Caudate nucleus (tissue), 63 donors: ENCODE measurements at places on chromosomes 2 and 18.
A peak's percentile ranks its signal among the peaks of the same experiment; 100 is the strongest.

DNA sequence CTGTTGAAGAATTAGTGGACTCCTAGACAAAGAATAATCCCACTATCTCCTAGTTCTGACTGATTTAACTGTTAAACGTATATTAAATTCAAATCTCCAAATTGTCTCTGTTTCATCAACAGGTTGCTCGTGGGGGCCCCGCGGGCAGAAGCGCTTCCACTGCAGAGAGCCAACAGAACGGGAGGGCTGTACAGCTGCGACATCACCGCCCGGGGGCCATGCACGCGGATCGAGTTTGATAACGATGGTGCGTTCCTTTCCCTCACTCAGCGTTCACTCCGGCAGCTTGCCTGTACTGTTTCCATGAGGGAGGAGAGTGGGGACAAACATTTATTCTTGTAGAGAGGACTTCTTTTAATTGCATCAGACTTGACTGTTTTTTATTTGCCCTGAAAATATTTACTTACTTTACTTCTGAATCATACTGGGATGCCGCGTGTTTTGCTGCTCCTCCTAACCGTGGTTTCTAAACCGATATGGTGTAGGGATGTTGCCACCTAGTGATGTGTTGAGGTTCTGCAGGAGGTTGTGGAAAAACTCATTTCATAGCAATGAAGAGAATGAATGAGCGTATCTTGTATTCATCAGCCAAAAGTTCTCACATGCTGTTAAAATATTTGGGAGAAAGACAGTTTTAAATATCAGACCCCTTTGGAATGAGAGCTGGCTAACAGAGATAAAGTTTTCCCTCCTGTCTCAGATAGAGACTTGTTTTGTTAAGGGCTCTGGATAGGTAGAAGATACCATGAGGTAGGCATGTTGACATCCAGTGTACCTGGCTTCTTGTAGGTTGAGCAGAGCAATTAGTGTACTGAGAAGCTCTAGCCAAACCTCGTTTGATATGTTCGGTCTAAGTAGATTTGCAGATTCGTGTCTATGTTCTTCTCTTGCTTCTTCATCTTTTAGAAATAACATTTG lies 38.3 kb downstream of the ITGA6 start:
- DNase-seq: peak; percentile 56

DNA sequence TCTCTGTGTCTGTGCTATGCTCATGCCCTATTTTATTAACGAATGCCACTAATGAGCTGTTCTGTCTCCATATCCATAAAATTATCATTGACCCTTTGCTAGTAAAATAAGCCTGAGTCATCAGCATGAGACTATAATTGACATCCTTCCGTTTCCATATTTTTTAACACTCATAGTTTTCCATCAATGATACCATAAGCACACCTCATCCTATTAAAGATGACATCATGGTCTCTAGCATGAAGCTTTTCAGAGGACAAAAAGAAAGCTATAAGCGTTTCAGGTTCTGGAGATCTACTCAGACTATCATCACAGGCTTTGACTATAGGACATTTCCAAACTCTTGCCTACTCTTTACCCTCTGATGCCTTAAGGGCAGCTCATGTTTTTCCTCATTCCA lies 1.2 kb upstream of the DSC2 start:
- DNase-seq: no peak

- DNase-seq: no peak
These were observed 257.9 kb downstream of the DYSF start for GRCh38 chr2:71711133-71711855.

DNA sequence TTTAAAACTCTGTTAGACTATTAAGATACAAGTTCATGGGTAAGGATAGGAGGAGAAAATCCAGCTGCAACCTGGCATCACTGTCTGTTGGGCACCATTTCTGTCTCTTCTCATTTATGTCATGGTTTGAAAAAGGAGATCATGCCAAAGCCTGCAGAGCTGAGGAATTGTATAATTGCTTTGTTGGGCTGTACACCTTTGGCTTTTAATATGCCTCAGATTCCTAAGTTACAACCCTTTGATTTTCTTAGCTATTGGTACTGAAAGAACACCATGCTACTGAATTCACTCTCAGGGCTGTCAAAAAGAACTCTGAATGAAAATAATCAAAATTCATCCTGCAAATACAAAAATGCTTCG lies 174.3 kb downstream of the ACKR3 start:
- no peak for DNase-seq

- no peak for DNase-seq
These were observed 77.8 kb downstream of the FAM161A start for GRCh38 chr2:61775956-61776570.

GRCh38 chr2:168320267-168320666 lies 72.9 kb upstream of the STK39 start:
- DNase-seq: no peak

GRCh38 chr2:16728351-16729136 lies 62.9 kb upstream of the CYRIA start:
- no peak for DNase-seq

DNA sequence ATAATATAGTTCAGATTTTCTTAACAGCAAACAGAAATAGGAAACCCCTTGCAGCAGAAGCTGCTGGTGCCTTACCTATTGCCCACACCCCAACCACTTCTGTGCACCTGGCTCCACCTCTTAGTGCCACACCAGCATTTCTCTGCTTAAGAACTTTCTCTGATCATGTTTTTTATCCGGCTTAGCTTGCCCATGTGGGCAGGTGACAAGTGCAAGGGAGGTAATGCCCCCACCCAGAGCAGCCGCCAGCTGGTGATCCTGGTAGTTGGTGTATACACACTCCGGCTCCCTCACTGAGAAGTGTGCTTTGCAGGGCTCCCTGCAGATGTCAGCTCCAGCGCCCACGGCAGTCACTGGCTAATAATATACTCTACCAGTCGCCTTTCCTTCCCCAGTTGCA lies 126.3 kb downstream of the ALPK2 start:
- DNase-seq: no peak

DNA sequence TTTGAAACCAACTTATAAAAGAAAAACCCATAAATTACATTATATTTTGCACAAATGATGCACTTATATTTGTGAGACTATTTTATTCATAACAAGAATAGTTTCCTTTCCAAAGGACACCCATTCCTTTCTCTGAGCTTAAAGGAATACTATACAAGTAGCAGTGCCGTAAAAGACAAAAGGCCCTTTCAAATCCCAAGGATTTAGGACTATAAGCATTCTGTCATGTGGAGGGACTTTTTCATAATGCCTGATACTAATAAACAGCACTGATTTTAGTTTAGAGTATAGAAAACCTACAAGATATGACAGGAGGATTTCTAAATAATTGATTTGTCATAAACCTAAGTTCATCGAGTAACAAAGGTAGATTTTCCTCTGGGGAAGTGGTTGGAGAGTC lies 1134.2 kb upstream of the ZEB2 start:
- no peak for DNase-seq

GRCh38 chr2:207235621-207236020 lies 69.9 kb upstream of the KLF7 start:
- no peak for DNase-seq

GRCh38 chr2:228689053-228689452 lies 507.6 kb upstream of the SPHKAP start:
- no peak for DNase-seq

DNA sequence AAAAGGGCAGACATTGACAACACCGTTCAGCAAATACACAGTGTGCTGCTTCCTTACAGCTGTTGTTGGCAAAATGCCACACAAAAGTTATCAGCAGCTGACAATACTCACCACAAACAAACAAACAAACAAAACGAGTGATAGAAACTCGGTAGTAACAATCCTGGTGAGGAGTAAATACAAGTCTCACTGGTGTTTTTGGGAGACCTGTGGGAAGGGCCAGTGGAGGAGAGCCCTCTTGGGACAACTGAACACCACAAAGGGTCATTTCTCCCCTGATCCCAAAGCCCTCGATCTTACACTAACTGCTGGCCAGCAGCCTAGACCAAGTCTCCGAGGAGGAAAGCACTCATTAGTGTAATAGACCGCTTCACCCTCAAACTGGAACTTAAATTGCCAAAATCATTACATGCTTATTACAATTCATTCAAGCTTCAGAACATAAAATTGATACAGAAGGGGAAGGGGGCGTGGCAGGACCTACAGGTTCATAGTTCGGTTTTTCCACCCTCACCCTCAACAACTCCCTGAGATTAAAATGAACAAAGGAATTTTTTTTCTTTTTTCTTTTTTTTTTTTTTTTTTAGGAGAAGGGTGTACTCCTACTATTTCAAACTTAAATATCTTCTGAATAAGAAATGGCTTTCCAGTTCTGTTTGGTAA lies 5.0 kb downstream of the AP1S3 start:
- DNase-seq: no peak

DNA sequence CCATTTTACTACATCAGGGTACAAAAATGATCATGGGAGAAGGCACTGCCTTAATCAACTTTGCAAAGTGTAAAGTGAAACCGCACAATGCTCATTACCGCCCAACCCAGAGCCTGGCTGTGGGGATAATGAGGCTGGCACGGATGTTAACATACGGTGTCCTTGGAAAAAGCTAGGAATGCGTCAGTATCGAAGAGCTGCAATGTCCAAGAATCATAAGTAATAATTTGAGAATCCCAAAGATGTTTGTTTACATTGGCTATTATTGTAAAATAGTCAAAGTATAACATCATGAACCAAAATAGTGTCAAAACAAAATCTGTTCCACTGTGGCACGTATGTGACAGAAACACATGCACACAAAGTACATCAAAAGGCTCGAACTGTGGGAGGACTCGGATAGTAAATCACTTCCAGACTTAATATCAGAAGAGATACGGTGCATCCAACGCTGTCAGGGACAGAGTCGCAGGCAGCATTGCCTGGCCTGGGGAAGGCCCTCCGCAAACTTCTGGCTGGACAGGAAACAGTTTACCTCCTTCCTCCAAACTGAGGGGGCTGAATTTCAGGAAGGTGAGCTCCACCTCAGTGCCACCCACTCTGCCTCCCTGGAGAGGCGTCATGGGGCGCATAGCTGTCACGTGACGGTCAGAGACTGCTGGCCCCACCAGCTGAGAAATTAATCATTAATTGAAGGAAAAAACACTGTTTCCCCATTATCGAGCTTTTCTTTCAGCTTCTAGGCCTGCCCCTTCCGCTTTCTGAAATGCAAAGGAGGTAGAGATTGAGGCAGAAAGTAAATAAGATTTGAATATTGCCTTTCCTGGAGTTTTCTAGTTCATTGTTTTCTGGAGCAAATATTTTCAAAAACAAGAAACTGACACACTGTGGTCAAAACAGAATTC lies 1.8 kb upstream of the ID2 start:
- peak; percentile 8 for DNase-seq

DNA sequence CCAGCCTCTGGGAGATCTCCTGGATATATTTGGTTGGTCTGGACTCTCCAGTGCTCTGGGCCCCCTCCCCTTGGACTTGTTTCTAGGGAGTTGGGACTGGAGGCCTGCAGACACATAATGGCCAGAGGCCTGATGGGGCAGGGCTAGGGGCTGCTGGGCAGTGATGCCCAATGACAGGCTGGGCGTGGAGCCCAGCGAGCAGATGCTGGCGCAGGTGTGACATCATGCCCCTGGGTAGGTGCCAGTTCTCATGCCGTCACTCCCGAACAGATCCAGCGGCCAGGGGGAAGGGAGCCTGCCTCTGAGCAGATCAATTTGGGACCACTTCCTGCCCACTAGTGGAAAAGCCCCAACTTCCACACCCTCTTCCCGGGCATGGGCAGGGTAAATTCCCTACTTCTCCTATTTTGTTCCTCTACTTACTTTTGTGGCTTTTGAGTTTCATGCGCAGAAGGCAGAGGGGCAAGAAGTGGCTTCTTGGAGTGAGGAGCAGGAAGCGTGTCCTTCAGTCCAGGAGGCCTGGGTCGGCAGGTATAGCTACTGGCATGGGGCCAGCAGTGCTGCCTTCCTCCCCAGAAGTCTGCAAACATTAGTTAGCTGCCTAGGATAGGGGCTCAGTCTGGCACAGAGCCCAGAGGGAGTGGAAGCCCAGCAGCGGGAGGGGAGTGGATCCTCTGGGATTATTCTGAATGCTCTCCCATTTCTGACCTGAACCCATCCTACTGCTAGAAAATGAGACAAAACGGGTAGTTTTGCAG lies 6.1 kb downstream of the MPV17 start:
- peak; percentile 18 for DNase-seq
